ENCODE measurements at places on chromosomes 4 and X.
A peak's percentile ranks its signal among the peaks of the same experiment; 100 is the strongest.

DNA sequence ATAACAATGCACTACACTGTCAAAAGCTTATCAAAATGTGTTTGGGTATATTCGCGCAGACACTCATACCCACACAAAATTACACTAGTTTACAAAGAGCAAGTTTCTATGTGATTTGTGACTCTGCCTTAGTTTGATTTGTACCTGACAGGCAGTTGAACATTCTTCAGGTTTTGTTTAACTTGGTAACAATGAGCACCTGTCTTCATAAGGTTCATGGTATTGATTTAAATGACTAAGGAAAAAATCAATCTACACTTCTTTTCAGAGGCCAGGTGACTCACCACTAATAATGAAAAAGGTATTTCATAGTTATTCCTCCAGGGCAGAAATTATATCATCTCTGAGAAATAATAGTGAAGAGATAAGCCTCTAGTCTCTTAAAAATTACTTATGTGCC lies 1114.6 kb upstream of the AGA start:
- DNase-seq = no peak

DNA sequence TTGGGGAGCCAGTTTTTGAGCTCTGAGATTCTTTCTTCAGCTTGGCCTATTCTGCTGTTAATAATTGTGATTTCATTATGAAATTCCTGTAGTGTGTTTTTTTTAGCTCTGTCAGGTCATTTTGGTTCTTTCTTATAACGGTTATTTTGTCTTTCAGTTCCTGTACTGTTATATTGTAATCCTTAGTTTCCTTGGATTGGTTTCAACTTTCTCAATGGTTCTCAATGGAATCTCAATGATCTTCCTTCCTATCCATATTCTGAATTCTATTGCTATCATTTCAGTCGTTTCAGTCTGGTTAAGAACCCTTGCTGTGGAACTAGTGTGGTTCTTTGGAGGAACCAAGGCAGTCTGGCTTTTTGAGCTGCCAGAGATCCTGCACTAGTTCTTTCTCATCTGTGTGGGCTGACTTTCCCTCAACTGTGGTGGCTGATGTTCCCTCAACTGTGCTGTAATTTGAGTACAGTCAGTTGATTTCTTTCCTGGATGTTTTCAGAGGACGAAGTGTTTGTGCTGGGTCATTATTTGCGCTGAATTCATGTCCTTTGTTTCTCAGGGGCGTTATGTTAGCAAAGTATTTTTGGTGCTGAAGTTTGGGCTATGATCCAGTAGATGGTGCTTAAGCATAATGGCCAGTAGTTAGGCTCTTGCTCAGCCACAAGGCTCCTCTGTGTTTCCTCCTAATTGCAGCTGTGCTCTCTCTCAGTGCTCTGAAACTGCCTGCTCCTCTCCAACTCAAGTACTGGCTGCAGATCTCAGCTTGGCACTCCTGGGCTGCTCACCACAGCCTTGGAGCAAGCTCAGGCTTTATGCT lies 27.5 kb downstream of the ENPEP start:
- DNase-seq = no peak

DNA sequence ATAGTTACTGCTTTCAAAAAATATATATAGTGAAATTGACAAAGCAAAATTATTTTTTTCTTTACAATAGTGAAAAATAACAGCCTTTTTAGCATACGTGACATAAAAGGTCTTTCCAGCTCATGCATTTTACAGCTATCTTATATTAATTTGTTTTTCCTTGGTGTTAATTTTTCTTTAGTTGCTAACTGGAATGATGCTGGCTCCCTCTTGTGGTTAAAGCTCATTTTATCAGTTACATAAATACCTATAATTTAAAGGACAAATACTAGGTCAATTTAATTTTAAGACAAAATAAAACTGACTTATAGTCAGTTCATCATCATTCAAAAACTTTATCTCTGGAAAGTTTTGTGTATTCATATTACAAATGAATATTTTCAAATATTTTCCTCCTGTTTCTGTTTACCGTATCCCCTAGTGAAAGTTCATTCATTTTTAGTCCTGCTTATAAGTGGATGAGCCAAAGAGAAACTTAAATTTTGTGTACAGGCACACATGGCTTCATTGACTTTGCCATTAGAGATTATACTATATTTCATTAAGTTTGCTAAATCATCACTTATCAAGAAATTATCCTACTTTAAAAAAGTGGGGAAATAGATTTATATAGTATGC lies 9.9 kb upstream of the ANAPC4 start:
- peak; percentile 18 for DNase-seq

DNA sequence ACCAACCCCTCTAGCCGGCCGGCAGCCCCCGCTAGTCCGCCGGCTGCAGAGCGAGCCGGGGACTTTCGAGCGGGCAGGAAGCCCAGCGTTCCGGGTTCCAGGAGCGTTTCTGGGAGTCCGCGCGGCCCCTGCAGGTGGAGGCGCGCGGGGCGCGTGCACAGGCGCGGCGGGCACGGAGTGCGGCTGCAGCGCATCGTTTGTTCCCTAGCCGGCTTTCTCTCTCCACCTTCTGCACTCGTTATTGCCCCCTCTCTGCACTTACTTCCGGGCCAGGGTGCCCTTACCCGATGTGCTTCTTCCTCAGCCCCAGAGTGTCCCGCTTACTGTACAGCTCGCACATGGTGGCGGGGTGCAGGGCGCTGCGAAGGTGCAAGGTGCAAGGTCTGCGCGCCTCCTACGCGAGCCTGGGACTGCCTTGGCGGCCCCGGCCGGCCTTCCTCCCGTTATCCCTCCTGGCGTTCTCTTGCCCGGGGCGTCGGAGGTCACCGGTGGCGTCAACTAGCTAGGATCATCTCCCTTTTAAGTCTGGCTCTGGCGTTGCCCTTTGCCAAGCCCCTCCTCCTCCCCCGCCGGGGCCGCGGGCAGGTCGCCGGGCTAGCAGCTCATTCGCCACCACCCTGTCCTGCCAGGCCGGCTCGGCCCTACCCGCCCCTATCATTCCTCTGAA lies at the start of gene ETNPPL:
Gene ETNPPL, minus strand, starts transcription at position 495 of the 667 bp plus-strand sequence. Its CDS starts 155 bp downstream, at position 340.
- DNase-seq = peak; percentile 29

- no peak for DNase-seq
Observed at GRCh38 chrX:19705196-19705769, 182.1 kb downstream of the SH3KBP1 start.

GRCh38 chr4:177483271-177483670 lies 41.0 kb upstream of the AGA start:
- DNase-seq = no peak

- DNase-seq = no peak
Observed at GRCh38 chrX:17822351-17822750, 38.7 kb downstream of the RAI2 start.

DNA sequence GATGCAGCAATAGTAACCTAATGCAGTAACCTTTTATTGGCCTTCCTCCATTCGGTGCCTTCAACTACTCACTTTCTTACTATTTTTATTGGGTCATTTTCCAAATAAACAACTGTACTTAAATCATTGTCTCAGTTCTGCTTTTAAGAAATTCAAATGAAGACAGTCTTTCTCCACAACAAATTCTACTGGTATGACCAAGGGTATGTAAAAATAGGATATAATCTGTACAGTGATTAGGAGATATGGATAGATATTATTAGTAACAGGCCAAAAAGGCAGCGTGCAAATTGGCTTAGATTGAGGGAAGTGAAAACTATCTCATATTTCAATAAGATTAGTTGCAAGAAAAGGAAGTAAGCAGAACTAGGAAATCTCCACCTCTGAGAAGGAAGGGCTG lies 177.4 kb upstream of the PPP1R2C start:
- no peak for DNase-seq

DNA sequence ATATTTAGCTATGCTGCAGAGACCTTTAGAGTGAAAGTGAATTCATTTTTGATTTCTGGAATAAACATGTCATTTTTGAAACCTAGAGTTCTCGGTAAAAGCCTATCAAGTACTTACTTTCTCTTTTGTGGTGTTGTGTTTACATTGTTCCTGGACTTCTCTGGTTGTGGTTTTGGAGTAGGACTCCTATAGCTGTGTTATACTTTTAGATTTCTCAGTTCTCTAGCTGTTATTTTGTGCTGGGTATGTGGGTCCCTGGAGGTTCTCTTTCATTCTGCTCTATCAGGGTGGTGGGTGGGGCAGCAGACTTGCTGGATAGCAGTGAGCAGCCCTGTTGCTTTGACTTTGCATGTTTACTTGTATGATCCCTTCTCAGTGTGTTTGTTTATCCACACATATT lies 25.6 kb upstream of the MSMO1 start:
- peak; percentile 20 for DNase-seq

DNA sequence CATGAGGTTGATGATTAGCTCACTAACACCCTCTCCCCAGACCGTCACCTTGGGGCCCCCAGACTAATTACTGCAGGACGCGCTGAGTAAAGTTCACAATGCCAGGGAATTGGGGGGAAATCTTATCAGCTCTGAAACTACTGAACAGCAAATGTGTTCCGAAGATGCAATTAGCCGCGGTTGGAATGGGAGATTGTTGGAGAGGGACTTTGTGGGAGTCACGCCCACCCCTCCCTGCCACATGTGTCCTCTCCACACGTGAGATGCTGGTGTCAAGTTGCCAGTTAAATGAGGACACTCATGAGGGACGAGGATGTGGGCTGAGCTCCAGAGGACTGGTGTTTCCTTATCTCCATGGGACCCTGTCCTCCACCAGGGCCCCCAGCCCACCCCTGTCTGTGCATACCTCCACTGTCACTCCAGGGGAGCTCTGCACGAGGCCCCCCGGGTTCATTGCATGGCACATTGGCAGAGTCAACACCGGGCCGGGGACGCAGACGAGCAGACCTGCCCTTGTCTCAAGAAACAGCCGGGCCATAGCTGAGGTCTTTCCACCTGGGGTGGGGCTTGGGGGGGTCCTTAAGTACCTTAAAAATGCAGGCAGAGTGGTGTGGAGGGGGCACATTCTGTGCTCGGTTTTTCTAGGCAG lies 175.4 kb upstream of the PSAPL1 start:
- DNase-seq = no peak

GRCh38 chr4:53059256-53059655 lies 197.1 kb downstream of the RASL11B start:
- no peak for DNase-seq

DNA sequence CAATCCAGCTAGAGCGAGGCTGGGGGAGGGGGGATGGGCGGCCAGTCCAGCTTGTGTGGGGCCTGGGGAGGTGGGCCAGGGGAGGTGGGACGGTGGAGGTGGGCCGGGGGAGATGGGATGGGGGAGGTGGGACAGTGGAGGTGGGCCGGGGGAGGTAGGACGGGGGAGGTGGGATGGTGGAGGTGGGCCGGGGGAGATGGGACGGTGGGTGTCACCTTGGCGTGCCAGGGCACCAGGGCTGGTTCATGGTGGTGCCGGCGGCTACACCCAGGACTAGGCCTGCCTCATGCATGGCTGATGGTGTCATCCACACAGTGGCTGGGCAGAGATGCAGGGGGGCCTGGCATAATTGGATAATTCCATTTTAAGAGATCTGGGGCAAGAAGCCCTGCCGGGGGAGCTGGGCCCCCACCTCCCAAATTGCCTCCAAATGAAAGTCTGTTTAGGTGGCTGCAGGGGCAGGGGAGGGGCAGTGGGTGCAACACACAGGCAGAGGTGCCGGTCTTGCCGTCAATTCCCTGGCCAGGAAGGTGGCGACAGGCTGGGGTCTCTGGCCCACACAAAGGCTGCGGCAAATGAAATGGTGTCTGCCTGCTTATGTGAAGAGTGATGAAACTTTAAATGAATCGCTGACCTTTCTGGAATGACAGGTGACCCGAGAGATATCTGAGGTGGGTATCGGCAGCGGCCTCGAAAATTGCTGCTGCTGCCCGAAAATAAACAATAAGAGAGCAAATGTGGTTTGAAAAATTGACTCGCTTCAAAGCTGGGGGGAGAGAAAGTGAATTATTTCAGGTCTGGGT lies 82.1 kb downstream of the FAM53A start:
- DNase-seq = no peak

- DNase-seq = peak; percentile 58
Observed at GRCh38 chr4:1766106-1767060, 26.7 kb upstream of the FGFR3 start.

DNA sequence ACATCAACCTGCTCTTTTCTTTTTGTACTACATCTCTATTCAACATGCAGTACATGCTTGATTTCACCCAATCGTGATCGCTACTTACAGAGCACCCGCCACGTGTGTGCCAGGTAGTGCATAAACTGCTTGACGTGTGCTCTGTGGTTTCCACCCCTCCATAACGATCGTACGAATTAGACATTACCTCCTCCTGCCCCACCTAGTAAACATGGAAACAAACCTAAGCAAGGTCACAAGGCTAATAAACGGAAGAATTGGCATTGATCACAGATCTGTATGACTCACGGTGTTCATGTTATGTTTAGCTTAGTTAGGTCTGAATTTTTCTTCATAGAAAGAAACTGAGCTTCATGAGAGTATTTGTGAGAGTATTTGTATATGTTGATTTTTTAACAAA lies 64.1 kb downstream of the STX18 start:
- peak; percentile 9 for DNase-seq

DNA sequence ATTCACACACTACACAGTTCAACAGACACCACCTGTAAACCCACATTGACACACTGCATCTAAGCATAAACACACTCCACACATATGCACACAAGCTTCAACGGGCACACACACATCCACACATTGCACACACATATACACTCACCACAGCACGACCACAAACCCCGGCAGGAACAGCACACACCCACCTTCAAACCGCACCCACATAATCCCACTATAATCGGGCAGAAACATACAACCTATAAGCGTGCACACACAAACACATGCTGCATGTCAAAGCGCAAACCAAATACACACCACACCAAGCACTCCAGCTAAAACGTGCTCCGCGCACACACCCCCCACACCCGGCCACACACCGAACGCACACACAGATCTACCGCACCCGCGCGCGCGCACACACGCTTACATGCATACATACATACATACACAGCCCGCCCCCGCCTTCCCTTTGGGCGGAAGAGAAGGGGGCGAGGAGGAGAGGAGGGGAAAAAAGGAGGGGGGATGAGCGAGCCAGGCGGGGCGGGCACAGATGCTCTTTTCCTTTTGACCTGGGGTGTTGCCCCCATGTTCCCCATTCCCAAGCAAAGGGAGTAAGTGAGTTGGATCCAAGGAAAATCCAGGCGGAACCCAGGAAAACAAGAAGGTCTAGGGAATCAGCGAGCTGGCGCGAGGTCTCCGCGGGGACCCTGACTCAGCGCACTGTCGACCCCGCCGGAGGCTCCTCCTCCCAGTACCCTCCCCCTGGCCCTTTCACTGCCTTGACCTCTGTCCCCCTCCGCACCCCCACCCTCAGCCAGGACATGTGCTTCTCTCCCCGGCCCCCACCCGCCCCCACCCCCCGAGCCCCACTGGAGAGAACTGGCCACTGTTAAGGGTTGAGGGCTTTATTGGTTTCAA lies 9.9 kb downstream of the ARHGAP36 start:
- no peak for DNase-seq

DNA sequence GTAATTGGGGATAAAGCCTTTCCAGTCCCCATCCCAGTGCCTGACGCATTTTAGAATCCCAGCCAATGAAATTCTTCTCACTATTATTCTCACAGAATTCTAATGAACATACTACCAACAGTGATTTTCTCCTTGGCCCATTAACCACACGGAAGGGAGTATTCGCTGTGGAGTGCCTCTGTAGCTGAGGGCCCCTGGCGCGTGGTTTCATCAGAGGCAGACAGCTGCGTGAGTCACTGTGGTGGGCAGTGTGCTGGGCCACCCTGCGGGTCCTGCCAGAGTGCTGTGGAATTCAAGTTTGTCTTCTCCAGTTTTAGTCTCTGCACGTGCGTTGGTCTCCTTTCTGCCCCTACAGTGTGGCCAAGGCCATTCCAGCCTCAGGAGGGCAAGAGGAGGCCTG lies 335.4 kb upstream of the FAT1 start:
- no peak for DNase-seq
